ENCODE measurements at places on chromosomes 12 and 14. TPM values are rescaled to one million over a fixed set of nuclear protein-coding genes. Genes with fewer than 3 reads are reported as not detected.

SLC25A47 gene
- total RNA-seq: 0.07 TPM

BCL2L14 gene
- total RNA-seq: not detected

WNT5B gene
- 69.2 TPM for total RNA-seq

DNAH10 gene
- total RNA-seq: 0.46 TPM

DLK1 gene
- total RNA-seq: not detected

INHBC gene
- total RNA-seq: not detected

AKAP5 gene
- 0.20 TPM for total RNA-seq

CEP128 gene
- total RNA-seq: 1.8 TPM

NRXN3 gene
- total RNA-seq: 2.9 TPM

BATF gene
- total RNA-seq: 0.26 TPM

TTC9 gene
- 1.8 TPM for total RNA-seq

KERA gene
- not detected for total RNA-seq

KRT79 gene
- not detected for total RNA-seq

CCER1 gene
- total RNA-seq: not detected

GZMH gene
- not detected for total RNA-seq

FOXN4 gene
- not detected for total RNA-seq

FAM161B gene
- total RNA-seq: 4.6 TPM

TESPA1 gene
- not detected for total RNA-seq
